ENCODE measurements at places on chromosomes 4 and X. TPM values are rescaled to one million over a fixed set of nuclear protein-coding genes. Genes with fewer than 3 reads are reported as not detected.

Gene ATOH1
- polyA plus RNA-seq: 0.07 TPM

Gene GAGE12E
- not detected for polyA plus RNA-seq

Gene XAGE5
- not detected for polyA plus RNA-seq

Gene DSPP
- polyA plus RNA-seq: not detected

Gene FRMPD4
- polyA plus RNA-seq: 0.01 TPM

Gene PPARGC1A
- 1.0 TPM for polyA plus RNA-seq

Gene TBC1D1
- 45.8 TPM for polyA plus RNA-seq

Gene NDNF
- polyA plus RNA-seq: 2.9 TPM

Gene UBE2K
- polyA plus RNA-seq: 26.2 TPM

Gene ARMCX1
- 12.3 TPM for polyA plus RNA-seq

Gene UGT8
- polyA plus RNA-seq: not detected

Gene PDS5A
- 17.0 TPM for polyA plus RNA-seq

Gene STOX2
- polyA plus RNA-seq: 0.77 TPM

Gene SULT1B1
- 5.4 TPM for polyA plus RNA-seq

Gene SATL1
- polyA plus RNA-seq: not detected

Gene SLC7A11
- 0.75 TPM for polyA plus RNA-seq

Gene CCDC149
- 12.6 TPM for polyA plus RNA-seq

Gene AVPR2
- polyA plus RNA-seq: 7.1 TPM

Gene RBMX2
- 11.7 TPM for polyA plus RNA-seq

Gene AKAP4
- polyA plus RNA-seq: not detected

Gene MND1
- not detected for polyA plus RNA-seq

Gene ADGRL3
- 0.10 TPM for polyA plus RNA-seq

Gene MAPK10
- polyA plus RNA-seq: 34.9 TPM

Gene RNF212
- polyA plus RNA-seq: 4.7 TPM

Gene TCP11X2
- polyA plus RNA-seq: not detected

Gene CFAP47
- polyA plus RNA-seq: 0.01 TPM

Gene HSFX2
- 0.56 TPM for polyA plus RNA-seq

Gene MED14
- polyA plus RNA-seq: 7.6 TPM

Gene HTR2C
- polyA plus RNA-seq: not detected

Gene CRMP1
- polyA plus RNA-seq: 0.70 TPM

Gene BTK
- 3.0 TPM for polyA plus RNA-seq

Gene GLRA2
- not detected for polyA plus RNA-seq

Gene TRIM60
- not detected for polyA plus RNA-seq

Gene MAGEA1
- not detected for polyA plus RNA-seq

Gene EREG
- polyA plus RNA-seq: 4.0 TPM

Gene PF4V1
- polyA plus RNA-seq: not detected

Gene PGRMC1
- 37.2 TPM for polyA plus RNA-seq

Gene FREM3
- polyA plus RNA-seq: 0.11 TPM

Gene PRPS1
- polyA plus RNA-seq: 27.4 TPM

Gene GNRHR
- not detected for polyA plus RNA-seq
